ENCODE measurements at places on chromosomes 16 and 17.
A peak's percentile ranks its signal among the peaks of the same experiment; 100 is the strongest.

DNA sequence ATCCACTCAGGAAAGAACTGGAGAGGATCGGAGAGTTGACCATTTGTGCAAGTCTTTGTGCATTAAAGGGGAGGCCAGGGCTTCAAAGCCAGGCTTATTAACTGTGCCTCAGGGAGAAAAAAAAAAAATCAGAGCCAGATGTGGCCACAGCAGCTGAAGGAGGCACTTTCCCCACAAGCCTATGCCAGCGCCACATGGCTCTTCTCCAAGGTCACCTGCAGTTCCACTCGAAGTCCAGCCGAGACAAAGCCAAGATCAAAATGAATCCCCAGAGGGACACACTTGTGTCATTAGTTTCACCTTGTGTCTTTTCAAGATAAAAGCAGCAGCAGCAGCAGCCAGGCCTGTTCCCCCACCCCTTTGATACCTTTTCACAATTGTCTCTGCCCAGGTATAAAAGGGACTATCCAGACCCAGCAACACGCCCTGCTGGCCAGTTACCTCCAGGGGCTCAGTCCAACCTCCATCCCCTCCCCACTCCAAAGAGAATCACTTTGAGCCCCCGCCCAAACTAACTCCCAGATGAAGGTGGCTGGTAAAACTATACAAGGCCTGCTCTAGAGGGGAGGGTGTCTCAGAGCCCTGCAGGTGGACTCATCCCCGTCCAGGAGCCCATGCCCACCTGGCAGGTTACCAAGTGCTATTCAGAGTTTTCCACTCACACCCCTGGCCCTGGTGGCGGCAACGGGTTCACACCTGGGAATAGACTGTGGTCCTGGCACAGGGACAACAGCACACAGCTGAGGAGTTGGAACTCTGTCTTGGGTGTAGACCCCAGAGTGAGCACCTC is 29.2 kb downstream of the AXIN2 start:
- DNase-seq = no peak

DNA sequence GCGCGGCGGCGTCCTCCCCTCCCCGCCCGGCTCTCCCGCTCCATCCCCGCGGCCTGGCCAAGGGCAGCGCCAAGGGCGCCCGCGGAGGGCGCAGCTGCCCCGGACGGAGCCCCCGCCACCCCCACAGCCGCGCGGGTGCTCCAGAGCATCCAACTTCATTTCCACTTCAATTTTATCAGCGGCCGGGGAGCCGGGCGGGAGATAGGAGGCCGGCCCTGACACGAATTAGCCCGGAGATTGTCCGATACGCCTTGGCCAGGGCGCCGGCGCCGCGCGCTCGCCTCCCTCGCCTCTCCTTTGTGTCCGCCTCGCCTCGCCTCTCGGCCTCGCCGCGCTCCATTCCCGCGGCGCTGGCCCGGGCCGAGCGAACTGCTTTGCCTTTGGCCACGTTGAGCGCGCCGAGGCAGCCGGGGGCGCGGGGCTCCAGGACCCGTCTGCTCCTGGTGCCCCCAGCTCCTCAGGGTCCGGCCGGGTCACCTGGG is 129.1 kb upstream of the LHX1 start:
- DNase-seq = no peak

- no peak for DNase-seq
Observed at GRCh38 chr16:14409563-14409962, 220.5 kb downstream of the PARN start.

DNA sequence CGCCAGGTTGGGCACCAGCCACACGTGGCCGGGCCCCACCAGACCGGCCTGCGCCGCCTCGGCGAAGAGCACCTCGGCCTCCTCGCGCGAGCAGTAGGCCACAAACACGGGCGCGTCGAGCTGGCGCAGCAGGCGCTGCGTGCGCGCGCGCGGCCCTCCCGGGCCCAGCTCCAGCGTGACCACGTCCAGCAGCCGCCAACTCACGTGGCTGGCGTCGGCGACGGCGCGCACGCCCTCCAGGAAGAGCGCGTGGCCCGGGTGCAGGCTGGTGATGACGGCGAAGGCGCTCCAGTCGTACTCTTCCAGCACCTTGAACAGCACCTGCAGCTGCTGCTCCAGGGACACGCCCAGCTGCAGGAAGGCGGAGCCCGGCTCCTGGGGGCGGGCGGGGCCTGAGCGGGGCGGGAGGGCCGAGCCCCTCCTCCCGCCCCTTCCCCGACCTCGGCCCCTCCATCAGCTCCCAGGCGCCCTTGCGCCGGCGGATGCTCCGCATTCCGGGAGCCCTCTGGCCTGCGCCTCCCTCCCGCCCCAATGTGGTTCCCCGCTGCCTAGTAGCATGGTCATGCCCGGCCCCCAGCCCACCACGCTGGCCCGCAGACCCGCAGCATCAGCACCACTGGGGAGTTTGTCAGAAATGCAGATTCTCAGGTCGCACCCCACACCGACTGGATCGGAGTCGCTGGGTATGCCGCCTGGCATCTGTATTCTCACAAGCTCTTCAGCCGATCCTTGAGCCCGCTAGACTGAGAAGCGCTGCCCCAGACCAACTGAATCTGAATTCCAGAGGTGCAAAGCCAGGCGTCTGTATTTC is 7.2 kb downstream of the GRIN2C start:
- DNase-seq = no peak

GRCh38 chr17:10233161-10233560 is 34.8 kb upstream of the GAS7 start:
- DNase-seq = no peak

DNA sequence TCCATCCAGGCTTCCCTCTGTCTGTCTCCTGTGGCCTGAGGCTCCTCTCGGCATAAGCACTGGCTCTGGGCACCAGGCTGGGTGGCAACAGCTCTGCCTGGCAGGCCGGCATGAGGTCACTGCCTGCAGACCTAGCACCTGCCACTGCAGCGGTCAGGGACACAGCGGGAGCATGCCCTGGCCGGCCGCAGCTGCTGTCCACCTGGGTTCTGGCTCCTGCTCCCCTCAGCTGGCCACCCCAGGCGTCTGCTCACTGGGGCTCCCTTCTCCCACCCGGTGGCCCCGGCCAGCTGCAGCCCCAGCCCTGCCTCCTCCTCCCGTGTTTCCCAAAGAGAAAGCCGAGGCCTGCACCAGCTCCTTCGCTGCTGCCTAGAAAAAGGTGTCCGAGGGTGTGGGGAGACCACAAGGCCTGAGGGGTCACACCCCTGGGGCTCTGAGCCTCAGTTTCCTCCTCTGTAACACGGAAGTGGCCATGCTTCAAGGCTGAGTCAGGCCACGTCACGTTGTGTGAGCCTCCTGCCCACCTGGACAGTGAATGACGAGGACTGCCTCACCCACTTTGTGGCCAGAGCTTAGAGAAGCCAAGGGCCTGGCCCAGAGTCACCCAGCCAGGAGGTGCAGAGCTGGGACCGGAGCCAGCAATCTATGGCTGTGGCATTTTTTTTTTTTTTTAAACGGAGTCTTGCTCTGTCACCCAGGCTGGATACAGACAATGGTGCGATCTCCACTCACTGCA is 6.7 kb downstream of the NTHL1 start:
- peak; percentile 80 for DNase-seq

- peak; percentile 97 for DNase-seq
Observed at GRCh38 chr17:82518826-82519810, at the start of gene FOXK2. Gene FOXK2 (plus strand): TSS chr17:82519732. CDS start chr17:82519889, 157 bp downstream.

- DNase-seq = no peak
Observed at GRCh38 chr16:78869492-78869891, 731.0 kb downstream of the MAF start.

DNA sequence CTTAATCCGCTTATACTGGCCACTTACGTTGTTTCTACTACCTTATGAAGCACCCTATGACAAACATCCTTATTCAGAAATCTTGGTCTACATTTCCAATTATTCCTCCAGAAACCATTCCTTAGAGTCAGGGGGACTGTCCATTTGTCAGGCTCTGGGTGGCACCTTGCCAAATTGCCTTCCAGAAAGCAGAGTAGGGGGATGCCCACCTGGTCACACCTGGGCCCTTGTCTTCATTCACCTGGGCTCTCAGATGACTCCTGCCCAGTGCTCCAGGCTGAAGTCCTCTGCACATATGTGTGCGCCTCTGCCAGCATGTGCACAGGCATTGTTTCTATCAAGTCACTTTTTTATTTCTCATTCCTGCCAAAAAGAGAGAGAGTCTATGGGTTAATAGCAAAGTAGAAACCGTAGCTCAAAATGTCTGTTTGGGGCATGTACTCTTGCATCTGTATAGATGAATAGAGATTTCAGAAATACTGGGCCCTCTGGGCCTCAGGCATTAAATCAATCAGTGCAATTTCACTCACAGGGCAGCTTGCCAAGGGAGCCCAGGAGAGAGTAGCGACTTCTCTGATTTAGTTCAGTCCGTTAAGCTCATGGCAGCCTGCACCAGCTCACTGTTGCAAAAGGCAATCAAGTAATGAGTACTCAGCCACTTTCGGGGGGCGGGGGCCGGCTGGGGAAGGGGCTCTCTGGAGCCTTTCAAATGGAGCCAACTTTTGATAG is 104.7 kb downstream of the SOCS1 start:
- no peak for DNase-seq

- DNase-seq = no peak
Observed at GRCh38 chr16:13858873-13859580, 60.9 kb upstream of the ERCC4 start.

DNA sequence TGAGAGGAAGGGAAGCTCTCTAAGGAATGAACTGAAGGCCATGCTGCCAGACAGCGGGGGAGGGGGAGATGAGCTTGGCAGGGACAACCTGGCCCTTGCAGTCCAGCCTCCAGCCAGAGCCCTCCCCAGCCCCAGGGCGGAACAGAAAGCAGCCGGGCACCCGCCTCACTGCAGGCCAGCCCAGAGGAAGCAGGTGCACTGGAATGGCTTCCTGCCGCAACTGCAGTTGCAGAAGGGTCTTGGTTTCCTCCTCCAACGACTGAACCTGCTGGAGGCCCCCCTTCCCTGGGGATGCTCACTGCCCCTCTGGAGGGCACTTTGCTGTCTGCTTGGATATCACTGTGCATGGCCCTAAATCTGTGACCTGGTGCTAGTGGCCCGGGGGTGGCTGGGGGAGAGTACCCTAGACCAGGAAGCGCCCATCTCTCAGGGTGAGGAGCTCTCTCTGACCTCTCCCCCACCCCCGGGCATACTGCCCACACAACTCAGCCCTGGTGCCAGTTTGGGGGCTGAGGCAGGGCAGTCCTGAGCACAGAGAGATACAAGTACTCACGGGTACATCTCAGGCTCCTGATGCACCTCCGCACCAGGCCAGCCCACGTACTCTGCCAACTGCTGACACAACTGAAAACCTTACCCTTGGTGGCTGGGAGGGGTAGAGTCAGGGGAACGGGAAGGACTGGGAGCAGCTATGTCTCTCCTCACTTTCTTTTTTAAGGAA is 41.1 kb downstream of the MYO18A start:
- peak; percentile 73 for DNase-seq

GRCh38 chr17:49567871-49568694 is 7.6 kb upstream of the NXPH3 start:
- peak; percentile 91 for DNase-seq

- DNase-seq = no peak
Observed at GRCh38 chr17:19747159-19747719, 859 bp downstream of the ALDH3A1 start.

DNA sequence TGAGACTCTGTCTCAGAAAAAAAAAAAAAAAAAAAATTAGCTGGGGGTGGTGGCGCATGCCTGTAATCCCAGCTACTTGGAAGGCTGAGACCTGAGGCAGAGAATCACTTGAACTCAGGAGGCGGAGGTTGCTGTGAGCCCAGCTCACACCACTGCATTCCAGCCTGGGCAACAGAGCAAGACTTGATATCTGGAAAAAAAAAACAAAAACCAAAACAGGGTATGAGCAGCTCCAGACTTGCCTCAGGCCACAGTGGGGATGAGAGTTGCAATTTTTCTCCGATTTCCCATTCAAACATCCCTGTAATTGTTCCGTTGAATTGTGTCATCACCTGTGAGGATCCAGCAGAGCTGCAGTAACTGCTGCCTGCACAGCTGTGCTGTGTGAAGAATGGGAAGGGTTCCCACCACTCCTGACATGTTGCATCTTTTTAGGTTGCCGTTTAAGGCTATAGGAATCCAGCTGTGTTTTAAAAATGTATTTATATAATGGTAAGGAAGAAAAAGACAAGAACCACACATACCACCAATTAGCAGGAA is 150.0 kb downstream of the VPS53 start:
- DNase-seq = no peak

DNA sequence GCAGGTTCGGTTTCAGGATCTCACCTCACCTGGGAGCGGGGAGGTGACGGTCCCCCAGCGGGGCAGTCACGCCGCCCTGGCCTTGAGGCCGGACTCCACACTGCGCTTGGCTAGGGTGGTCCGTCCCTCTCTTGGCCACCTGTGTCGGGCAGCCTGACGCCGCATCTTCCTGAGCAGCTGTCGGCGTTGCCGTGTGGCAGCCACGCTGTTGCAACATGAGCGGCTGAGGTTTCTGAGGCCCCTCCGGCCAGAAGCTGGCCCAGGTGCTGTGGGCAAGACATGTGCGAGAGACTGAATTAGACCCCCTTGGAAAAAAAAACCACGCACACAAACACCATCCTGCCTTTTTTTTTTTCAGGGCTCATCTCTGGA is 49.2 kb downstream of the IRF8 start:
- no peak for DNase-seq

DNA sequence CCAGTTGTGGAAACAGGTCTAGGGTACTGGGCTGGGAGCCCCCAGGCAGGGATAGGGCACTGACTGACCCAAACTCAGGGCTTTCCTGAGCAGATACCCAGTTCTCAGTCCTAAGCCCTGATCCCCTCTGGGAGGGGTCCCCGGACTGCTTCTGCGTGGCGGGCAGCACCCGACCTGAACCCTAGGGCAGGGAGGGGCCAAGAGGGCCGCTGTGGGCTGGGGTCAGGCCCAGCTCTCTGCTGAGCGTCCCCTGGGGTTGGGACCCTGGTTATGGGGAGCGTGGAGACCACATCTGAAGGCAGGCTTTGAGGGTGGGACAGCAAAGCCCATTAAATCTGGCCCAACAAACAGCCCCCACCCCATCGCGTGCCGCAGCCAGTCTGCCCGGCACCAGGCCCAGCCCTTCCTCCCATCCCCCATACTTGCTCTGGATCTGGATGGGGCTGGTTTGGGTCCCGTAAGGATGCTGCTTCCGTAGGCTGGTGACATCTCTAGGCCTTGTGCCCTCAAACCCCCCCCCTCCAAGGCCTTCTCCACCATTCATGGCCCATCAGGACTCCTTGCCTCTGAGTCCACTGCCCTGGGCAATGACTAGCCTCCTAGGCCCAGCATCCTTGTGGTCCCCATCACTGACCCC is 691 bp upstream of the FAM83G start:
- DNase-seq = no peak

GRCh38 chr17:14080847-14081251 is 11.5 kb downstream of the COX10 start:
- no peak for DNase-seq

GRCh38 chr16:46573008-46573833 is 48.0 kb downstream of the SHCBP1 start:
- no peak for DNase-seq

DNA sequence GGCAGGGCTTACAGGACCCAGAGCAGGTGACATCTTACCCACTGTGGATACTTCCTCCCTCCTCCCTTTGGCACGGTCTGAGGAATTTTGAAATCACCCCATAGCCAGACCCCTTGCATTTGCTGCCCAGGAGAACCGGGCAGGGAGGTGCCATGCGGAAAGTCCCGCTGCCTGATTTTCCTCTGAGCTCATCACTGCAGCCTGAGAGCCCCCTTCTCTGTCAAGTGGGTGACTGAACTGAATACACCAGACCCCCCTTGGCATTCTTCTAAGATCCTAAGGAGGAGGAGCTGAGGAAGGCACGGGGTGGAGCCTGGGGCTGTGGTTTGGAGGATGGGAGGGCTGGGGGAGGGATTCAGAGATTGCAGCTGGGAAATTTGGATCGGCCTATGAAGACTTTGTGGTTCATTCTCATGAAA is 173.4 kb downstream of the RAB11FIP4 start:
- peak; percentile 52 for DNase-seq

- DNase-seq = no peak
Observed at GRCh38 chr16:10988879-10989278, 44.5 kb downstream of the CLEC16A start.
